ENCODE measurements at places on chromosomes 5 and 9.

GRCh38 chr5:107469485-107470294 lies 201.0 kb downstream of the EFNA5 start:
- no peak for DNase-seq

DNA sequence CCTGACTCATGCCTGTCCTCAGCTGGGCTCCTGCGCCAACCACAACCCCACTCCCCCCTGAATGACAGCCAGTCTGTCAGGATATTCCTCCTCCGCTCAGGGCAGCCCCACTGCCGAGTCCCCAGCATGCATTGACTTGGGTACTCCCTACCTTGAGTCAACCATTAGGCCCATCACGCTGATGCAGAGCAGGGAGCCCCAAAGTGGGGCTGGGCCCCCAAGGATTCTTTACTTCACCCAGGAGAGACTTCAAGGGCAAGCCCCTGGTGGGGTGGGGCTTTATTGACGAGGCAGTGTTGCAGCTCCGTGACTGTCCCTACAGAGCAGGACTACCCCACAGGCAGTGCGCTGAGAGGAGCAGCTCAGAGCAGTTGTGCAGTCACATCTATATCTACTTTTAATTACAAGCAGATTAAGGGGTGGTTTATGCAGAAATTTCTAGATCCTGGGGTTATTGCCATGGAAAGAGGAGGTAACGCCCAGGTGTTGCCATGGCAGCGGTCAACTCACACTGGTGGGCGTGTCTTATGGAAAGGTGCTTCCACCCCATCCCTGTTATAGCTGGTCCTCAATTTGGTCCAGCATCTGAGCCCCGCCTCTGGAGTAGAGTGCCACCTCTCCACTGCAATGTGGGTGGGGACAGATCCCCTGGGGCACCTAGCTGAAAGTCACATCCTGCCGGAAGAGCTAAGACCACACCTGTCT lies 32.1 kb upstream of the FCN1 start:
- DNase-seq: no peak

DNA sequence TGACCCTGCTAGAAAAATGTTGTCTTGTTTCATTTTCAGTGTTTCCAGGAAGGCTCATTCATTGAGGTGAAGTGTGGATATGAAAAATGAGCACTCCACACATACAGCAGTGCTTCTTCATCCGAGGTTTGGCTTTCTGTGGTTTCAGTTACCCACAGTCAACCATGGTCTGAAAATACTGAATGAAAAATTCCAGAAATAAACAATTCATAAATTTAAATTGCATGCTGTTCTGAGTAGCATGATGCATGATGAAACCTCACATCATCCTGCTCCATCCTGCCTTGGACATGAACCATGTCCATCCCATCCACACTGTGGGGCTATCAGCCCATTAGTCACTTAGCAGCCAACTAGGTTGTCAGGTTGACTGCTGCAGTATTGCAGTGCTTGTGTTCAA lies 10.4 kb upstream of the SLC45A2 start:
- DNase-seq: no peak

DNA sequence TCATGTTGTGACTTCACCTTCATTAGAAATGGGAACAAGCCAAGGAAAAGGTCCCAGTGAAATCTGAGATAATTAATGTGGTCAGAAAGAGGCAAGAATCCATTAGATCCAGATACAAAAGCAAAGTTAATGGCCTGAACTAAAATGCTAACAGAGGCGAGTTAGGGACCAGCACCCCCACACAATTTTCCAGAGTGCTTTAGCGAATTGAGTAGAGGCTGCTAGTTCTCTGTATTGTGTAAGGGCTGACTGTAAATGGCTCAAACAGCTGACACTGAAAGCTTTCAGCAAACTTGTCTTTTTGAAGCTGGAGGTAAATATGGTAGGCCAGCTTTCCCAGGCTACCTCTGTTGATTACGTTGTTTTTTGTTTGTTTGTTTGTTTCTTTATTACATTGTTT lies 75.5 kb downstream of the CSNK1A1 start:
- DNase-seq: no peak

GRCh38 chr5:99775189-99775588 lies 760.0 kb upstream of the FAM174A start:
- no peak for DNase-seq

DNA sequence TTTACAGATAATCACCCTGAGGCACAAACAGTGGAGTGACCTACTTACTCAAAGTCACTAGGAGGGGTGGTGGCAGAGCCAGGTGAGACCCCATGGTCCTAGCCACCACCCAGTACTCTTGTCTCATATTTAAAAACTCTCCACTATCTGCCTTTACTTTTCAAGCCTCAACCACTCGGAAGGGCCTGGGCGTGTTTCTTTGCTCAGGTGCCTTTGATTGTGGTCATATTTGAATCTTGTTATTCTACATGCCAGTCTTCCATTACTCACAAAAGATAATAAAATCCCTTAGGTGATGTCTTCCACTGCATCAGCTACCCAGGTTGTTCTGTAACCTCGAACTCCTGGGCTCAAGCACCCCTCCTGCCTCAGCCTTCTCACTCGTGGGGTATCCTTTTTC lies 20.7 kb upstream of the TRIM36 start:
- no peak for DNase-seq

Measured in Ammon's horn (tissue), 1 donor.